ENCODE measurements at places on chromosomes 7 and 10.

GRCh38 chr10:44937196-44938005 is 22.2 kb upstream of the RASSF4 start:
- DNase-seq: no peak

GRCh38 chr7:73740771-73741170 is 2.2 kb upstream of the ABHD11 start:
- no peak for DNase-seq

GRCh38 chr7:17832242-17832641 is 108.1 kb downstream of the SNX13 start:
- DNase-seq: no peak

- no peak for DNase-seq
Observed at GRCh38 chr10:30466445-30466844, 32.5 kb downstream of the MAP3K8 start.

DNA sequence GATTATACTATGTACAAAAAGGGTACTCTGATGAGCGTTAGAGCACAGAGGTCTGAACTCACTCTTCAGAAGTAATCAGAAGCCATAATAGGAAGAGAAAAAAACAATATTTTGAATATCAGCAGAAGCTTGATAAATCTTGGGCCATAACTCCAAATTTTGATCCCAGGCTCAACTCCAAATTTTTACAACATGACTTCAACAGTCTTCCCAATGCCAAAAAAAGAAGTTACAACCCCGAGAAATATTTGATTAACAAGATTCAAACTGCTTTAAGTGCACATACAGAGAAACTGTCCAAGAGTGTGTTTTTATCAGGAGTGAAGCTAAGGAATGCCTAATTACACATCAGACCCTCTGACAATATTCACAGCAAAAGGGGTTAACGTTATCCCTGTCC is 7.5 kb downstream of the MPP7 start:
- DNase-seq: no peak

DNA sequence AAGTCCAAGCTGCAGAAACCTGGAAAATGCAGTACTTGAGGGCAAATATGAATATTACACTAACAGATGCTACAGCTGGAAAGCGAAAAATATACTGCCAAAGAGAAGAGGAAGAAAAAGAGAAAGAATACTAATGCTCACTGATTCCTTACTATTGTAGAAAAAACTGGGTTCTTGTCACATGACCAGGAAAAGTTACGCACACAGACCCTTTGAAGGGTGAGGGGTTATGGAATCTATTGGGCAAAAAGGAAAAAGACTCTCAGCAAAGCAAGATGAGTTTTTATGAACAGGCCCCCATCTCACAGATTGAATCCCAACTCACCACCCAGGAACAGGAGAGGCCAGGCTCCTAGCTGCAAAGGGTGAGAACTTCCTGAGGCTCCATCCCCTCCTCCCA is 228.1 kb upstream of the KLF14 start:
- no peak for DNase-seq

DNA sequence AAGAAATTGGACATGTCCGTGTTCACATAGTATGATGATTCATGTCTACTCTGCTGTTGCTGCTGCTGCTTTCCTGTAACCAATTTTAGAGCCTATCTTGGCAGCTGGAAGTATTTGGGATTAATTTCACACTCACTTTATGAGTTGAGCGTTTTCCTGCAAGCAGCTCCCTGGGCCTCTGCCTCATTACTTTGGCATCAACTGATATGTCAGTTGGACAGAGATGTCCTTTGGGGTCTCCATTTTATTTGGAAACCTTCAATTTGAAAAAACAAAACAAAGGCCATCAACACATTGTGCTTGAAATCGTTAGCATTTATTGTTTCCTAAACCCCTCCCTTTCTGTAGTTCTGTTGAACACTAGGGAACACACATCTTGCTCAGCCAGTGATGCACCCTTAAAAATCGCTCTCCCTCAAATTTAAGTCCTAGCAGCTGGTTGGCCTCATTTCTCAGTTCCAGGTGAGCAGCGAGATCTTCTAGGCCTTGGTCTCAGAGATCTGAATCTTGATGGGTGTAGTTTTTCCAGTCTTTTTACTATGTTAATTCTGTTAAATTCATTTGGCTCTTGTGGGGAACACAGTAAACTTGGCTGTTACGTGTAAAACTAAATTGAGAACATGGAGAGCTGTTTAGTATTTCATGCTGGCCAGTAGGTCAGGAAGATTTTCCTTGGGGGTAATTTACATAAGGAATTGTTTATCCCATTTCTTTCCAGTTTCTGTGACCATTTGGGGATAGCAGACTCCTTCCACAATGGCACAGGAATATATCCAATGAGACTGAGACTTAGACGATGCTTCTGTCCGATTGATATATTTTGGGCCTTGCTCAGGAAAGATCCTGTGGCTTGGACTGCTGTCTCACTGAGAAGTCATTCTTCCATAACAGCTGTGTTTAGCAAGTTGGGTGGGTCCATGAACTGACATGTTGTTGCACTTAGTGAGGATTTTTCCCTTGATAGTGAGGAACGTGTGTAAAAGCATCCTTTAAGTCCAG is 371.6 kb downstream of the BBS9 start:
- DNase-seq: no peak

DNA sequence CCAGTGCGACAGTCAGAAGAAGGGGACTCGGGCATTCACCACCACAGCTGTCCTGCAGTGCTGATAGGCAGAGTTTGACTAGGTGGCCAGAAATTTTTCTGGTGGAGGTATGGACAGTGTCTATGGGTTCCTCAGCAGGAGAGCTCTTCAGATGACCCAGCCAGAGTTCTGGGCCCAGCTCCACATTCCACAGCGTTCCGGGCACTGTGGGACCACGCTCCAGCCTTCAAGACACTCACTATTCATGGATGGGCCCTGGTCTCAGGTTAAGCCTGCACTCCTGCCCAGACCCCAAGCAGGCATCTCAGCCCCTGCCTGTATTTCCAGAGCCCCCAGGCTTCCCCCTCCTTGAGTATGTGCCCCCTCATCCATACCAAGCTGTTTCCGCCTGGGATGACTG is 497.0 kb upstream of the FOXK1 start:
- no peak for DNase-seq

GRCh38 chr7:107995184-107996071 is 7.5 kb downstream of the LAMB1 start:
- DNase-seq: no peak

Measured in activated CD8-positive, alpha-beta memory T cell treated with anti-CD3 and anti-CD28 coated beads for 4 hours (primary cell).